ENCODE measurements at places on chromosomes 7 and 10. TPM values are rescaled to one million over a fixed set of nuclear protein-coding genes. Genes with fewer than 3 reads are reported as not detected.

The OR2A14 gene
- not detected for total RNA-seq

The WEE2 gene
- total RNA-seq: not detected

The STEAP4 gene
- total RNA-seq: 39.8 TPM

The XRCC2 gene
- 1.1 TPM for total RNA-seq

The ASAH2B gene
- total RNA-seq: 1.1 TPM

The FAM25C gene
- total RNA-seq: not detected

Data from subcutaneous adipose tissue (tissue), 4 donors.